ENCODE measurements at places on chromosomes 6 and 20.

DNA sequence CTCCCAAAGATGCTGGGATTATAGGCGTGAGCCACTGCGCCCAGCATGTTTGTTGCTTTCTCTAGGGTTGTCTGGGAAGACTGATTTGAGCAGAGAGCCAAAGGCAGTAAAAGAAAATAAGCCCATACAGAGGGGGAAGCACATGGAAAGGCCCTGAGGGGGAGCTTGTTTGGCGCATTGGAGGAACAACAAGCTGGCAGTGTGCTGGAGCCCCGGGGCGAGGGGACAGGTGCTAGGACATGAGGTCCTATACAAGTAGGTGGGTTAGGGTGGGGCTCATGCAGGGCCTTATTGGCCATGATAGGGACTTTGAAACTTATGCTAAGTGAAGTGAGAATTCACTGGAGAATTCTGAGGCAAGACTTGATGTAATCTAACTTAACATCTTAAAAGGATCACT is 35.3 kb downstream of the CD109 start:
- DNase-seq = no peak

DNA sequence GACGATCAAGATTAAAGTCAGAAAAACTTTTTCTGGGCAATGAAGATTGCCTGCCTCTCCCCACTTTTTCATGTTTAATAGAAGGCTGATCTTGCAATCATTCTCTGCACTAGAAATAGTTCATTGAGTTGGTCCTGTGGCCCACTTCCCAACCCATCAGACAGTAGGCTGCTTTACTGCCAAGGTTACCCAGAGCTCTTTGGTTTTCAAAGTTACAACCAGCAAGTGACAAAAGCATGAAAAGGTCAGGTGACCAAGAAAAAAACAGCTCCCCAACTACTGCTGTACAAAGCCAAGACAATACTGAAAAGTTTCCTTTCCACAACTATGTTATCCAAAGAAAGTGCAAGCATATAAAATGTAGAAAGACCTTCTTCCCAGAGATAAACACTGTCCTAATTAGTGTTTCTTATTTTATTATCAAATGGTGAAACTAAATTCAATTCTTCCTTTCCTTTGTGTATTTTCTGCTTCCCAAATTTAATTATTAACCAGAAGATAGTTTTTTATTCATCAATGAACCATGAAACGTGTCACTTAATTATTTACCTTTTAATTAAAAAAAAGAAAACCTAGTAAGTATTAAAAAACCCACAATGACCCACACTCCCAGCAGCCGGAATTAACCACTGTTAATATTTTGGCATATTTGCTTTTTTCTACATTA is 16.6 kb downstream of the DNAAF9 start:
- DNase-seq = no peak

DNA sequence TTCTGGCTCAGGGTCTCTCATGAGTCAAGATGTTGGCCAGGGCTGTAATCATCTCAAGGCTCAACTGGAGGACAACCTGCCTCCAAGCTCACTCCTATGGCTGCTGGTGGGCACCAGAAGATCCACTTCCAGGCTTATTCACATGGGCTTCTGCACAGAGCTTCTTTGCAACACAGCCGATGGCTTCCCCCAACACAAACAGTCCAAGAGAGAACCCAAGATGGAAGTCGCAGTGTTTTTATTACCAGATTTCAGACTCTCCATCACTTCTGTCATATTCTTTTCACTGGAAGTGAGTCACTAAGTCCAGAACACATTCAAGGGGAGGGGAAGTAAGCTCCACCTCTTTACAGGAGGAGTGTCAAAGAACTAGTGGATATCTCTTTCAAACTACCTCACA is 75.5 kb downstream of the CD164 start:
- no peak for DNase-seq

- DNase-seq = no peak
These were observed 9.0 kb downstream of the EMILIN3 start for GRCh38 chr20:41357424-41358163.

GRCh38 chr6:35719830-35720733 is 16.8 kb upstream of the ARMC12 start:
- no peak for DNase-seq

Data from stimulated activated CD4-positive, alpha-beta T cell treated with anti-CD3 and anti-CD28 coated beads, Interleukin-12 subunit alpha, Interleukin-12 subunit beta, amount 100 ng/mL, for 24 hours (primary cell).